ENCODE measurements at places on chromosomes 7 and 10.

- DNase-seq: no peak
These were observed 118.8 kb downstream of the RELN start for GRCh38 chr7:103870664-103871063.

- no peak for DNase-seq
These were observed 10.5 kb upstream of the TRIM24 start for GRCh38 chr7:138449580-138449979.

DNA sequence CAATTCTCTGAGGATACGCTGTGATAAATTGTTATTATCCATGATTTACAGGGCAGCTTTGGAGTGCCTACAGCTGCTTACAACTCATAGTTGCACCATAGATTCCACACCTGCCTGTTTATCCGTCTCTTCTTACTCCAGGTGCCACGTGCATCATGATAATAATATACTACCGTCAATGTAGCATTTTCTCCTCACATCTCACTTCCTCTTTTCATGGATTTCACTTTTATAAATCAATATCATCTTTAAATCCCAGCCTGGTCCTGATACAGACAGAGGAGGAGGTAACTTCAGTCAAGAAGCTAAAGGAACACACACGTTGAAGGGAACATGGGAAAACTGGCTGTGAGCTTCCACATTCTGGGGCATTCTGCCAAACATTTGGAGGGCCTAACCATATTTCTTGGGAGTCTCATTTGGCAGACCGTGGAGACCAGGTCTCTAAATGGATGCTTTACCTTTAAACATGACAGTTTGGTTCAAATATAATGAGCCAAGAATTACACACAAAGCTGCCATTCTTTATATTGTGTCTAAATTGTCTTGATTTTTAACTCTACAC, 2.4 kb downstream of the CH25H start:
- no peak for DNase-seq

DNA sequence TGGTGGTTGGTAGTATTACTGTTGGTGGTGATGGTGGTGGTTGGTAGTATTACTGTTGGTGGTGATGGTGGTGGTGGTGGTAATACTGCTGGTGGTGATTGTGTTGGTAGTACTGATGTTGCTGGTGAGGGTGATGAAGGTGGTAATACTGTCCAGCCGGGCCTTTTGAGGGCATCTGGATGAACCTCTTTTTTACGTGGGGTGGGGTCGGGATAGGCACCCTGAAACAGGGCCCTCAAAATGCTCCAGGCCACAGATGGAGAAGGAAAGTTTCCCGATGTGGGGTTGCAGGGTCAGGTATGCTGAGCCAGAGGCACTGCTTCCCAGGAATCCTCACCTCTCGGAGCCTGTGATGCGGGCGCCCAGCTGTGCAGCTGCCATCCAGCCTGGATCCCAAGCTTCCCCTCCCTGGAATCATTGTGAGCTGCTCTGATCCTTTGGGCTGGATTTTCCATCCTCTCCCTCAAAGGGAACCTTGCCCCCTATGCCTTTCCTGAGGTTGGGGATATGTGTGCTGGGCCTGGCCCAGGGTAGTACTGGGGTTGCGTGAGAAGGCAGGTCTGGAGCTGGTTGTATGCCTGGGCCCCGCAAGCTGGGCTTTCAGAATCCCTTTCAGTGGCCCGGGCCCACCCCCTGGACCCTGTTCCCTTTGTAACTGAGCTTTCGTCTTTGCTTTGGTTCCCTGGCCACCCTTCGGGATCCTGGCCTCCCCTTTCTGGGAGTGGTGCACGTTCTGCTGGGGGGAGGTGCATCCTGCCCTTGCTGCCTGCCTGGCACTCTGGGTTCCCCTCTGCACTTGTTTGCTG, 43.3 kb downstream of the DOCK1 start:
- no peak for DNase-seq

GRCh38 chr10:76177936-76178335, 746.5 kb downstream of the LRMDA start:
- no peak for DNase-seq

DNA sequence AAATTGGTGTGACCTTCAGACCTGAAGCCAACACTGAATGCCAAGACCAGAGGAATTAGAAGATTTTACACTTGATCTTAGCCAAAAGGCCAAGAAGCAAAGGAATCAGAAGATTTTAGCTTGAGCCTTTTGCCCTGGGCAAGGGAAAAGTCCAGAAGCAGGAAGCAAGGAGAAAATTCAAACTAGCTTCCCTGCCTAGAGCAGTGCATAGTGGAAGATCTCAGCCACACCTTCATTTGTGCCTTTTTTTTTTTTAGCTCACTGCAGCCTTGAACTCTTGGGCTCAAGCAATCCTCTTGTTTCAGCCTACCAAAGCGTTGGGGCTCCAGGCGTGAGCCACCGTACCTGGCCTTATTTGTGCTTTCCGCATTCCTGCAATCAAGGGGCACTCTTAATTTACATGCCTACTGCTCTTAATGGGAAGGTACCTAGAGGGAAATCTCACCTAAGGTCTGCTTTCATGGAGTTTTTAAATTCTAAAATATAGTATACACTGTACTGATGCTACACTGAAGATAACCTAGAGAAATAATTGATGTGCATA, 8.3 kb upstream of the PIP4K2A start:
- no peak for DNase-seq

DNA sequence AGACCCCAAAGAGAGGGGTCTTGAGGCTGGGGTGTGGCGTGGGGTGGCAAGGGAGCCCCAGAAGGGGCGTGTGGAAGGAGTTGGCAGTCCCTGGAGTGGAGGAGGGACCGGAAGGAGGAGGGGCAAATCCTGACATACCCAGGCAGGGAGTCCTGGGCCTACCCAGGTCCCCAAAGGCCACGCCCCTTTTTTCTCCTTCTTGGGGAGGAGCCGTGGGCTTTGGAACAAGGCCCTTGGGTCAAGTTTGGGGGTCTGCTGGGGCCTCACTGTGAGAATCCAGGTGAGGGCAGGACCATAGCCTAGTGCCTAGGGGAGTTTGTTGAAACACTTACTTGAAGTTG, 1.2 kb upstream of the SMARCD3 start:
- DNase-seq: no peak

DNA sequence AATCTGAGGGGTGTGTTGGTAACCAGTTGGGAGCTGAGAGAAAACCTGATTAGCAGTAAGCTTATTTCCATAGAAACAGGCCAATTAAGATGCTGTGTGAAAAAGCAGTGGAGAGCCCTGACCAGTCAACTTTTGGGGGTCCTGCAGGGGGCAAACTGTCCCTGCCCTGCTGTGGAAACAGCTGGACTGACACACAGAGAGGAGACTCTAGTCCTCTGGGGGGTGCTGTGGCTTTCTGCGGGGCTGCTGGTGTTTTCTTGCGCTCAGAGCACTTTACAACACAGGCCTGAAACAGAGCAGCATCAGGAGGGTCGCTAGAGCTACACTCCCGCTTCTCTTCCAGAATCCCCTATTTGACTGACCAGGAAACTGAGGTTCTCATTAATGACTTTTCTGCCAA, 546.9 kb upstream of the GALNT17 start:
- DNase-seq: no peak

- DNase-seq: no peak
These were observed 30.0 kb downstream of the PRSS2 start for GRCh38 chr7:142800699-142801260.

DNA sequence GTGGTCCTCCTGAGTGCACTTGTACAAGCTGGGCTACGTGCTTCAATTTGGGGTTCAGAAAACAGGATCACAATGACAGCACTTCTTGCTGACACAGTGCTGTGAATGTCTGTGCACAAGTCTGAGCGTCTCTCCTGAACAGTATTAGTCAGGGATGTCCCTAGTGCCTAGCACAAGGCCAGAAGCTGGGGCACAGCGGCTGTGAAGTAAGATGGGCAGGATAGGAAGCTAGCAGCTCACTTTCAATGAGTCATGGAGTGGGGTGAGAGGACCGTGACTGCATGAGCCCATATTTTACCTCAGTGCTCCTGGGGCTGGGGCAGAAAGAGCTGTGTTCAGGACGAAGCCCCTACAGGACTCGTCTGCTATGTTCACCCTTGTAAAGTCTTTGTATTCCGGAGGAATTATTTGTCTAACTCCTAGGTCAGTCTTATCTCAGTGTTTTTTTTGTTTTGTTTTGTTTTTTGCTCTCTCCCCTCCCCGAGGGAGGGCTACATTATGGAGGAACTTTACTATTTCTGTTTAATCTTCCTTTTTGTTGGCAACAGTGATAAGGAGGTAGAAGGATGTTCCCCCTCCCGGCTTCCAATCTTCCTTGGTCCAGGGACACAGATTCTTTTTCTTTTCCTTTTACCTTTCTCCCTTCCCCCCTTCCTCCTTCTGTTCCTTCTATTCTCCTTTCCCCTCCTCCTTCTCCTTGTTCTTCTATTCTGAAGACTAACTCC, 2.8 kb upstream of the LRMDA start:
- DNase-seq: no peak

- DNase-seq: no peak
These were observed 90.0 kb downstream of the CHCHD3 start for GRCh38 chr7:132991615-132992587.

DNA sequence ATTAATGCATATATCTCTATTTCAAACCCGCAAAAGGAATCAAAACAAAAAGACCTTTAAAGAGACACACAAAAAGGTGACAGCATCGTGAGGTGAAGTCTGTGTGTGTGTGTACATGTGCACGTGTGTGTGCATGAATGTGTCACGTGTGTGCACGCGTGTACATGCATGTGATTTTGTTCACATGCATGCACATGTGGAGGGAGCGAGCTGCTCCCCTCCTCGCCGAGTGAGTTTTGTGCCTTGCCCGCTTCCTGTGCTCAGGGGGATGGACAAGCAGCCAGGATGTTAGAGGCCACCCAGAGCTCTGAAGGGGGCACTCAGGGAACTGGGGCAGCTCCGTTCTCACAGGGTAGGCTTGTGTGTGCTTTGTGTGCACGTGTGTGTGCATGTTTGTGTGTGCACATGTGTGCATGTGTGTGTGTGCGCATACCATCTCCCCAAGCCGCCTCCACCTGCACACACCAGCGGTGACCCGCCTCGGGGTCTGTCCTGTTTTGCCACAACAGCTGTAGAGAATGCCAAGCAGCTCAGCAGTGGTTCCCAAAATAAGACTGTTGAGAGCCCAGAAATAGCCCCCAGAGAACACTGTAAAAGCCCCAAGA, 191.2 kb downstream of the PTPRN2 start:
- DNase-seq: no peak

- DNase-seq: peak; percentile 89
These were observed 72.1 kb upstream of the SEC61G start for GRCh38 chr7:54831046-54831643.
